ENCODE measurements at places on chromosomes 13 and 19. TPM values are rescaled to one million over a fixed set of nuclear protein-coding genes. Genes with fewer than 3 reads are reported as not detected.

GRCh38 chr19:50721441-50722137 lies 1.6 kb upstream of the CLEC11A start:
- no peak for ATAC-seq

DNA sequence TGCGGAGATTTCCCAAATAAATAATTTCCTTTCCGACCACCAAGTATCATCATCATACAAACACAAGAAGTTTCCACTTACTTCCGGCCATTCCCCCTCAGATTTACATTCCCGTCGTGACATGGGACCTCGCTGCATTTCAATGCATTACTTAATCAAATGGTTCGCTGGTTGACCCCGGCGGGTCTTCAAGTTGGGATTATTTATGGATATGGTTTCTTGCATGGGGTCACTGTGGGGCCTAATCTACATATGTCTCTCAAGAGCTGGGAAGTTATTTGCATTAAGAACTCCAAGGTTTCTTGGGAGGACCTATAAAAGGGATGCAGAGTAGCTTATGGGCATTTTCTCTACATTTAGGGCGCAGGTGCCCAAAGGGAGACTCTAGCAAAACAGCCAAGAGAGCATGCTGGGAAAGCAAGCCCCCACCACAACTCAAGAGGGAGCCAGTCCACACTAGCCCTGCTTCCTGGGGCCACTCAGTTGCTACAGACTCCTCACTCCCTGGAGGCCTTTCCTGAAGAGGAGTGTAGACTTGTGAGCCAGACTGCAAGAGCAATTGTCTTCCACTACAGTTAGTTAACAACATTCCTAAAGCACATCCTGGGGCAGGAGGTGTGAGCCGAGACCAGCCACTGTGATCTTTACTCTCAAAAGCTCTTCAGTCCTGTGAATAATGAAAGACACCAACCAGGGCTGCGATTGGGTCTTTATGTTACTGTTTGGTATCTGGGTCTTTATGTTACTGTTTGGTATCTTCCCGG lies 125.3 kb downstream of the KATNAL1 start:
- ATAC-seq: no peak

GRCh38 chr19:2588081-2588777 lies 112.3 kb downstream of the GADD45B start:
- peak; percentile 66 for ATAC-seq

GRCh38 chr19:45153339-45154063 lies 7.3 kb downstream of the NKPD1 start:
- ATAC-seq: peak; percentile 47

DNA sequence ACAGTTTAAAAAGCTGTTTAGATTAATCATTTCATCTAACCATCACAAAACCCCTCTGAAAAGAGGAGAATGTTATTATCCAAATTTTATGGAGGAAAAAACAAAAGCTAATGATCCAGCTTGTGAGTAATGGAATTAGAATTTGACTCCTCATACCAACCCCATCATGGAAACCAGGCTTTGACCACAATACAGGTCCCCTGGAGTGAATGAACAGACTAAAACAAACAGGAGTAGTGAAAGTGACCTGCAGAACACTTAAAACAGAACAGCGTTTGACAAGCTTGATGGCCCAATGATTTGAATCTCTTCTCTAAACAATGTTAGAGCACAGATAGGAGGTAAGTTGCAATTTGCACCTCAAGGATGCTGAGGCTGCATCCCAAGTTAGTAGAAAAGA lies 230.0 kb downstream of the DCT start:
- no peak for ATAC-seq

DNA sequence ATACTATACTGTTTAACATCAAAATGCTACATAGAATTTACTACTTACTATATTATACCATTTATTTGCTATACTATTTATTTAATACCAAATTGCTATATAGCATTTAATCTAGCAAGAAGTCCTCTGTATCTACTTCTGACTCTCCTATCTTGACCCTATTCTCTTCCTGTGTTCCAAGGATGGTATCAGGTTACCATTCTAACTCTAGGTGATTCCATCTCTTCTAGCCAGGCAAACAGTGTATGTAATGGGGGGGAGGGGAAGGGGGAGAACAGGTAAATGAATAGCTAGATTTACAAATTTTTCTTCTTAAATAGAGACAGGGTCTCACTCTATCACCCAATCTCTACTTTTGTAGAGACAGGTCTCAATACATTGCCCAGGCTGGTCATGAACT lies 200.3 kb downstream of the DIAPH3 start:
- no peak for ATAC-seq

DNA sequence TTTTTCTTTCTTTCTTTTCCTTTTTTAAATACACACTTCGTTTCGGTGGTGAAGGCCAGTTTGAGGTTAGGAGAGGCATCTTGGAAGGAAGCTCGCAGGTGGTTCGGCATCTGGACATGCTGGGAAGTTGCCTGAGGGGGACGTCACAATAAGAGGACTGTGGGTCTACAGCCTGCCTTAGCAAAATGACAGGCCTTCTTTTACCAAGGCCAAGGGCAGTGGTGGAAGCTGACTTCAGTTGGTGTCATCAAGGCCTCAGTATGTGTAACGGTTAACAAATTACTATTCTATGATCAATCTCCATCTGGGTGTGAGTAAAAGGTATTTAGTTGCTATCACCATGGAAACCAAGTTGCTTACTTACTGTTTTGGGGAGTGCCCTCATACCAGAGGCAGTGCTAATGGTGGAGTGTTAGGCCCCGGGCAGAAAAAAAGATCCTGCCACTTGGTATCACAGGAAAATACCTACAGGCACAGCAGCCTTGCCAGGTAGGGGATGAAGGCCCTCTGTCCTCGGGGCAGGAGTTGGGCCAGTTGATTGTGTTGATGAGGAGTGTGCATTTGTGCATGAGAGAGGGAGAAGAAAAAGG lies 10.3 kb downstream of the ACTN4 start:
- ATAC-seq: no peak

The PRODH2 gene
- not detected for total RNA-seq

Data from gastroesophageal sphincter (tissue), 4 donors.